ENCODE measurements at places on chromosomes 5 and 9.

DNA sequence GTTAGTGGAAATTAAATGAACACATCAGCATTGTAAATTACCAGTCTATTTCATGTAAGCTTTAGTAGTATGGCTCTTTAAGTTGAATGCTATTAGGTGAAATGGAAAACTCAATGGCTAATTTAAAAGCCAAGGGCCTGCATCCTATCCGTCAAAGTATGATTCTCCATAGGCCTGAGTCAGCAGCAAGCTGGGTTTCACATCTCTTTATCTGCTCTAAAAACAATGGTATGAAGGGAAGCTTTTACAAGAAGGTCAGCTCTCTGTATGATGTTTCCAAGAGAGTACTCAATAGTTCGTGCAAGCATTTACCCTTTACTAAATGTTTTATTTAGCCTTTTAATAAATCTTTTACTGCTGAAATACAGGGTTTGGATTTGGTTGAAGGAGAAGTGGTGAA, 62.8 kb downstream of the MAP1B start:
- DNase-seq = no peak

DNA sequence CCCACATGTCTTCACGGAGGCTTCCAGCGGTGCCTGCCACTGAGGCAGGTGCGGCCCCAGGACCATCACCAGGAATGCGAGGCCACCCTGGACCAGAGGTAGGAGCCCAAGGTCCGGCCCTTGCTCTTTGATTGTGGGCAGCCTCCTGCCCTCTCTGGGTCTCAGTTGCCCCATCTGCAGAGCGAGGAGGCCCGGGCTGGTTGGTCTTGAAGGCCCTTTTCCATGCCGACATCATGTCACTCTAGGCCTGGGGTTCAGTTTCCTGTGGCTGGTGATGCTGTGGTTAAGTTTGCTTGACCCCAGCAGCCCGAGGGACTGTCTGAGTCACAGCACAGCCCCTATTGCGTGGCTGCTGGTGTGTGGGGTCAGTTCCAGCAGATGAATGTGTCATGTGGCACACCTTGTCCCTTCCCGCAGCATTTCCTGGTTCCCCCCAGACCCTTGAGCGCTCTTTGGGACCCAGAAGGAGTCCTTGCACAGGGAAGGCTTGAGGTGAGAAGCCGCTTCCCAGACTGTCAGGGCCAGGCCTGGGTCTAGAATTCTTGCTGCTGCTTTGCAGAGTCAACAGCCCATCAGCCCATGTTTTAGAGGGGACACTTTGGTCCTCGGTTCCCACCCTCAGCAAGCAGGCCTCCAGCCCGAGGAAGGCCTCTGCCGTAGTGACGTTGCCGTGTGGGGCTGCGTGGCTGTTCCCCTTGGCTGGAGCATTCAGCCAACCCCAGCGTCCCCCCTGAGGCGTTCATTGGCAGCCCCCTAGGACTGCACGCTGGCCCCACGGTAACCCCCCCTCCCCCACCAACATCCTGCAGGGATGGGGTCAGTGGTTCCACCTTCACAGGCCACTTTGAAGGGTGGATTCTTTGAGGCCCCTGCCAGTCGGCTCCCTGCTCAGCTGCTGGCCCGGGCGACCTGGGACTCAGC, 31.0 kb upstream of the HMCN2 start:
- no peak for DNase-seq

DNA sequence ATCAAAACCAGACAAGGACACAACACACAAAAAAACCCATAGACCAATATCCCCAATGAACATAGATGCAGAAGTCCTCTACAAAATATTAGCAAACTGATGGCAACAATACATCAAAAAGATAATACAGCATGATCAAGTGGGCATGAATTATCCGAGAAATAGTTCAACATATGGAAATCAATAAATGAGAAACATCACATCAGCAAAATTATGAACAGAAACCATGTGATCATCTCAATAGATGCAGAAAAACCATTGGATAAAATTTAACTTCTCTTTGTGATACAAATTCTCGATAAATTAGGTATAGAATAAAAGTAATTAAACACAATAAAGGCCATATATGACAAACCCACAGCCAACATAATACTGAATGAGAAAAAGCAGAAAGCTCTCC, 69.6 kb downstream of the C9 start:
- no peak for DNase-seq

DNA sequence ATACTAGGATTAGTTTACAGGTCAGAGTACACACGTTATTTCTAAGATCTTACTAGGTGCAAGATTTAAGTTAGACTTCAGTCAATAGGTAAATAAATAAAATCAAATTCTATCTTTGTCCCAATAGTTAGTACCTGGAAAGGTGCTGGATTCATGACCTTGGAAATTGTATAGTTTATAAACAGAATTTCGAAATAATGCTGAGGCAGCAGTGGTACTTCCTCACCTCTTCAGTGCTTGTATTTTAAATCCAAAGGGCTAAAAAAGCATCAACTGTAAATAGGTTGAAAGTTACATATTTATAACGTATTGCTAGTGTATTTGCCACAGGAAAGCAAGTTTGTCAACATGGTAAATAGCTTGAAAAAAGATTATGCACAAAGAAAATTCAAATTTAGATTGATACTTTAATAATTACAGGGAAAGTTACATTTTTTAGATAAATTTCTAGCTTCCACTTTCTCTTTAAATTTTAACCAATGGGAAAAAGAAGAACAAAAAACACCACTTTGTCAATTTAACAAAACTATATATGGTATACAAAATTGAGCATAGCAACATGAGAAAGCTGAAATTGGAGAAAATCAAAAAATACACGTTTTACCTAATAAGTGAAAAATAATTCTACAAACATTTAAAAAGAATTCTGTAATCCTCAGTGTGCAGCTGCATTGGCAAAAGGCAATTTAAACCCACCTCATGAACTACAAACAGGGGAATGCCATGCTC, 46.5 kb downstream of the NR3C1 start:
- no peak for DNase-seq

- DNase-seq = no peak
Observed at GRCh38 chr5:112776301-112776856, 38.7 kb downstream of the APC start.

GRCh38 chr5:15550502-15551112, 50.6 kb downstream of the FBXL7 start:
- DNase-seq = no peak
